T-cell (primary cell): ENCODE measurements at places on chromosomes 4 and X. TPM values are rescaled to one million over a fixed set of nuclear protein-coding genes. Genes with fewer than 3 reads are reported as not detected.

FAM149A gene
- total RNA-seq: 3.2 TPM

PGRMC1 gene
- total RNA-seq: 14.1 TPM

- no peak for DNase-seq
Measured at GRCh38 chr4:128241425-128241913, 46.1 kb downstream of the PGRMC2 start.

- no peak for DNase-seq
Measured at GRCh38 chr4:20565075-20565721, 135.1 kb upstream of the PACRGL start.

DNA sequence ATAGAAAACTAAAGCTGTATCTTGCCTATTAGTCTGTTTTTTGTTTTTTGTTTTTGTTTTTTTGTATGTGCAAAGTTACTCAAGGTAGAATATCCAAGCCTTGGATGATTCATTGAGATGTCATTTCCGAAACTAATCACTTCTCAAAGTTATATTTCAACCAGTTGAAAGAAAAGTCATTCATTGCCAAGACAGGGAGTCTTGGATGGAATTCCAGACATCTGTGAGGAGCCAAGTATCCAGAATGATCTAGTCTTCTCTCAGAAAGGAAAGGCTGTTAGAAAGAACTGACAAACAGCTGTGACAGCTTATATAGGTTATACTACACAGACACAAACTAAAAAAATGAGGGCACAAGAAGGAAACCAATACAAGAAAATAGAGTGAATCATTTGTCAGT, 141.1 kb upstream of the NDST3 start:
- DNase-seq: no peak

GRCh38 chr4:61320631-61321030, 120.5 kb downstream of the ADGRL3 start:
- no peak for DNase-seq

TKTL2 gene
- not detected for total RNA-seq

P2RY10 gene
- 70.1 TPM for total RNA-seq

DNA sequence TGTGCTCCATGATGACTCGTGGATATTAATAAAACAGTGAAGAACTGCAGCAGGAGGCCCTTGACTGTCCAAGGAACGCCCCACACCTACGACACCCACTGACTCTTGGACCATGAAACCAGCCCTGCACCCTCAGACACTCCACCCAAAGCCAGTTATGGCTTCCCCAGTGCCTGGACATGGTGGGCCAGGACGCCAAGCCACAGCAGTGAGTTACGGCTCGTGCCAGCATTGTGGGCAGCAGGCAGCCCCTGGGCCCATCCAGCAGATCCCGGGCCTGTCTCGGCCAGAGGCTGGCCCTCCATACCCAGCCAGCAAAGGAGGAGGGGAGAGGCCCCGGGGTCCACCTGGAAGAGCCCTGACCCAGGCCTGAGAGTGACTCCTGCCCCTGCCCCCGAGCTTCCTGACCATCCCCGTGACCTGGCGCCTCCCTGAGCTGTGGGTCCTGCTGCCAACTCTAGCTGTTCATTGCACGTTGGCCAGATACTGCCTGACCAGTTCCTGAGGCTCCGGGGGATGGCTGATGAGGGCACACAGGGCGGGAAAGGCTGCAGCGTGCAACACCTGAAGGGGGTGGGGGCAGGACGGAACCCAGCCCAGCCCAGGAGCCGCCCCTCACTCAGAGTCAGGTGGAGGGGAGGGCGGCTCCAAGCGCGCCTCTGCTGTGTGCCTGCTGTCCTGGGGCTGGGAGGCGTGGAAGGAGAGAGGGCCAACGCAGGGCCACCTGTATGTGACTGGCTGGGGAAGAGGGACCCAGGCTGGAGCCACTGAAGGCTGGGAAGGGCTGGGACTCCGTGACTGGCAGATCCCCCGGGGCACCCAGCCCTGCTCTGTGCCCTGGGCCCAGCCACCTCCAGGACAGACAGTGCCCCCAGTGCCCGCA, 739 bp downstream of the SLC49A3 start:
- DNase-seq: no peak

GRCh38 chrX:23332101-23332887, 2.4 kb upstream of the PTCHD1 start:
- DNase-seq: no peak

DNA sequence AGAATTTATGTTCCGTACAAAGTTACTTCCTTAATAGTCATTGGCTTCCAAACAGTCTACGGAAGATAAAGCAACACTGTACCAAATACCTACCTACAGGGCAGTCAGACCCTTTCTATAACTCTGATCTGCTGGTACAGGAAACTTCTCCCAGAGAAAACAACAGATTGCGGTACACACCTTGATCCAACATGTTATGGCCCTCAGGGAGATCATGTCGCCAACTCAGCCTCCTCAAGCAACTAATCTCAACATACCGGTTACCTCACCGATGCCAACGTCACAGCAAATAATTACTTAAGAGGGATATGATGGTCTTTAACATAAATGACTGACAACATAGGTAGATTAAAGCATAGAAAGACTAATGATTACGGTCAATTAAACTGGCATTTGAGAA, 70.4 kb downstream of the RFC1 start:
- no peak for DNase-seq

NEIL3 gene
- total RNA-seq: 0.25 TPM

CXorf51B gene
- not detected for total RNA-seq

DNA sequence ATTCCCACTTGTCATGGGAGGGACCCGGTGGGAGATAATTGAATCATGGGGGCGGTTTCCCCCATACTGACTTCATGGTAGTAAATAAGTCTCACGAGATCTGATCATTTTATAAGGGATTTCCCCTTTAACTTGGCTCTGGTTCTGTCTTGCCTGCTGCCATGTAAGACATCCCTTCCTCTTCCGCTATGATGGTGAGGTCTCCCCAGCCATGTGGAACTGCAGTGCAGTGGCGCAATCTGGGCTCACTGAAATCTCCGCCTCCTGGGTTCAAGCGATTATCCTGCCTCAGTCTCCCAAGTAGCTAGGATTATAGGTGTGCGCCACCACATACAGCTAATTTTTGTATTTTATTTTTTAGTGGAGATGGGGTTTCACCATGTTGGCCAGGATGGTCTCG, 2.9 kb downstream of the HPGDS start:
- no peak for DNase-seq
